Activated naive CD8-positive, alpha-beta T cell treated with anti-CD3 and anti-CD28 coated beads, Interleukin-2, amount 10 ng/mL, durations not matched to agents 7 days and 5 days (primary cell): ENCODE measurements at places on chromosomes 7 and 10. TPM values are rescaled to one million over a fixed set of nuclear protein-coding genes. Genes with fewer than 3 reads are reported as not detected.
A peak's percentile ranks its signal among the peaks of the same experiment; 100 is the strongest.

DNA sequence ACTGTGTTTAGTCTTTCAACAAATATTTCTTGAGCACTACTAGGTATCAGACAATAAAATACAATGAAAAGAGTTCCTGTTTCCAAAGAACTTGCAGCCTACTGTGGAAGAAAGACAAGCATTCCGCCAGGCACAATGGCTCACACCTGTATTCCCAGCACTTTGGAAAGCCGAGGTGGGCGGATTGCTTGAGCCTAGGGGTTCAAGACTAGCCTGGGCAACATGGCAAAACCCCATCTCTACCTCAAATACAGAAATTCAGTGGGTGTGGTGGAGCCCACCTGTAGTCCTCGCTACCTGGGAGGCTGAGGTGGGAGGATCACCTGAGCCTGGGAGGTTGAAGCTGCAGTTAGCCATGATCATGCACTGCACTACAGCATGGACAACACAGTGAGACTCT is 6.1 kb downstream of the SVOPL start:
- H3K36me3 ChIP-seq = no peaks in the 10 kb centered on the region
- no peaks in the 10 kb centered on the region for H3K4me1 ChIP-seq
- no peak overlapping the region for H3K4me3 ChIP-seq
- no peak for DNase-seq
- no peak overlapping the region for H3K27ac ChIP-seq
- H3K27me3 ChIP-seq = peaks cover 10% of the 10 kb centered on the region

- peaks cover 2% of the 10 kb centered on the region for H3K4me1 ChIP-seq
- H3K36me3 ChIP-seq = peaks cover 28% of the 10 kb centered on the region
- H3K27me3 ChIP-seq = no peaks in the 10 kb centered on the region
- no peak for DNase-seq
- H3K4me3 ChIP-seq = no peak overlapping the region
Observed at GRCh38 chr7:699476-700170, 26.9 kb upstream of the DNAAF5 start.

GRCh38 chr10:89589101-89589720 is 53.8 kb upstream of the SLC16A12 start:
- H3K27me3 ChIP-seq = no peaks in the 10 kb centered on the region
- H3K36me3 ChIP-seq = peaks cover 27% of the 10 kb centered on the region
- no peak for DNase-seq

GRCh38 chr10:17229967-17230682 is 2.1 kb downstream of the VIM start:
- H3K36me3 ChIP-seq = peaks cover 45% of the 10 kb centered on the region
- H3K4me3 ChIP-seq = peak overlapping the region; percentile 91
- H3K27me3 ChIP-seq = no peaks in the 10 kb centered on the region
- peak overlapping the region; percentile 94 for H3K27ac ChIP-seq

DNA sequence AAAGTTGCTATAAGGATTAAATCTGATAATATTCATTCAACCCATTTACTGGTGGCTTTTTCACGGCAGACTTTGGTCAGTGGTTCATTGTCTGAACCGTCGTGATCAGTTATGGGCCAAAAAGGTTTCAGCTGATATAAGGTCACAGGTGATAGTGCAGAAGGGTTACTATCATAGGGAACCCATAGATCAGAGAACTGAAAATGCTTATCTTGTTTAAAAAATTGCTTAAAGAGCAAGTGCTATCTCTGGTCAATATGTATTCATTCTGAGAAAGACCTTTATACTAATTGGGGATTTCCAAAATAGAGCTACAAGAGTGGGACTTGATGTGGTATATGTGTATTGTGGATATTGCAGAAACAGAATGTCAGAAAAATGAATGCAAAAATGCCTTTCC is 147.8 kb upstream of the SEMA3E start:
- no peak overlapping the region for H3K4me3 ChIP-seq
- H3K36me3 ChIP-seq = no peaks in the 10 kb centered on the region
- no peaks in the 10 kb centered on the region for H3K4me1 ChIP-seq
- DNase-seq = no peak
- H3K27ac ChIP-seq = no peak overlapping the region
- no peaks in the 10 kb centered on the region for H3K27me3 ChIP-seq

MUC3A gene
- total RNA-seq = not detected

SPDYE2 gene
- not detected for total RNA-seq

SH2D4B gene
- 0.22 TPM for total RNA-seq

CCDC146 gene
- 9.9 TPM for total RNA-seq

PSTK gene
- total RNA-seq = 3.5 TPM
